ENCODE measurements at places on chromosomes 1 and 21. TPM values are rescaled to one million over a fixed set of nuclear protein-coding genes. Genes with fewer than 3 reads are reported as not detected.

Gene COPA
- total RNA-seq = 123 TPM

GRCh38 chr21:14827468-14827867 is 237.3 kb downstream of the NRIP1 start:
- DNase-seq = no peak

- peak; percentile 76 for DNase-seq
These were observed 690.4 kb downstream of the USP25 start for GRCh38 chr21:16420031-16420724.

- DNase-seq = no peak
These were observed 14.9 kb downstream of the SELL start for GRCh38 chr1:169696273-169697100.

GRCh38 chr1:54884768-54885167 is 2.2 kb downstream of the DHCR24 start:
- DNase-seq = no peak

DNA sequence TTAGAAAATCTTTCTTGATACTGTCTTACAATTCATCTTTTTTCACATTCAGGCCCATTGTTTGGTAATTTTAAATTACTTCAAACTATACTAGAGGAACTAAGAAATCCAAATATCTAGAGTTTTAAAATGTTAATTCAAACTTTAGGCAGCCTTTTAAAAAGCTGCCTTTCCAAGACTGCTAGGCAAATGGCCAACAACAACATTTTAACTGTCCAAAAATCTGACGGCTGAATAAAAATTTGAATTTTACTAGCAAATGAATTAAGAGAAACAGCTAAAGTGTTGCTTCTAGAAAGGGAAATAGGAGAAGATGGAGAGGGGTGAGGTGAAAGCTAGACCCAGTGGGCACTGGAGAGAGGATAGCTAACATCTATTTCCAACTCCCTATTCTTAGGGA is 17.2 kb downstream of the DPYD start:
- no peak for DNase-seq

- DNase-seq = no peak
These were observed 128.7 kb downstream of the ACTL8 start for GRCh38 chr1:17883662-17884395.

DNA sequence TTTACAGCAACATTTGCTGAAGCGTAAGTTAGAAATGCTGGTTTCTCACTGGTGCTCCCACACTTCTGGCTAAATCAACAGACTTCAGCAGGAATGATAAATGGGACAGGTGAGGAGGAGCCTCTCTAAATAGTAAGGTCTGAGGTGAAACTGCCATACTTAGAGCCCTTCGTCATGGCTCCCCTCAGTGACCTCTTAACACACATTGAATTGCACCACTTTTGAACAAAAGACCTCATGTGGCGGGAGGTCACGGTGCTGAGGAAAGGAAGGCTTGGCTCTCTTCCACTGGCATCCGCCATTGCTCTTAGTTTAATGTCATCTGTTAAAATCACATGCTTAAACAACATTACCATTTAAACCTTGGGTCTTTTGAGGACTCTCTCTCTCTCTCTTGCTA is 3.4 kb downstream of the MAP3K7CL start:
- no peak for DNase-seq
